ELF-1 (cell line): ENCODE measurements at places on chromosomes 3 and 15.

GRCh38 chr3:14517601-14518431 lies 22.3 kb downstream of the GRIP2 start:
- no peak for DNase-seq

GRCh38 chr3:8888301-8888915 lies 74.9 kb downstream of the RAD18 start:
- no peak for DNase-seq

- DNase-seq = no peak
Observed at GRCh38 chr15:91067036-91067435, 33.0 kb upstream of the SV2B start.

- no peak for DNase-seq
Observed at GRCh38 chr15:55564347-55565145, 23.6 kb downstream of the PYGO1 start.

GRCh38 chr3:66481071-66482017 lies 19.5 kb downstream of the LRIG1 start:
- no peak for DNase-seq

DNA sequence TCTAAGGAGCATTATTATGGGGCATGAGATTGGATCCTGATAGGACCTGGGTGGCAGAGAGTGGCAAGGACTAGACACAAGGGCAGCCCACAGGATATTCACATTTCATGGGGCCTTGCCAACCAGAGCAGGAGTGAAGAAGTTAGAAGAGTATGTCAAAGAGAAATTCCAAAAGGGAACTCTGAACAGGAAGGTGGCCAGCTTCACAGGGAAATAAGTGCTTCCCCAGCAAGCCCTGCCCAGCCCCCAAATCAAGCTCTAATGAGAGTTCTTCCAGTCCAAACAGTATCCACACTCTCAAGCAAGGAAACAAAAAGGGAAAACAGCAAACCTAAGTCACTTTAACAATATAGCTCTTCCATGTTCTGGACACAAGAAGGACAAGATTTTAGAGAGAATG lies 130.2 kb upstream of the COL8A1 start:
- DNase-seq = no peak

GRCh38 chr3:185825639-185826481 lies 1.0 kb upstream of the IGF2BP2 start:
- DNase-seq = peak; percentile 68
